Thyroid gland (tissue), 4 donors: ENCODE measurements at places on chromosomes 1 and 21. TPM values are rescaled to one million over a fixed set of nuclear protein-coding genes. Genes with fewer than 3 reads are reported as not detected.
A peak's percentile ranks its signal among the peaks of the same experiment; 100 is the strongest.

The TMIGD3 gene
- 8.7 TPM for total RNA-seq

The RGSL1 gene
- 0.27 TPM for total RNA-seq

The ATP6V1G3 gene
- not detected for total RNA-seq

The GNAT2 gene
- not detected for total RNA-seq

The BNIPL gene
- 16.8 TPM for total RNA-seq

The FCAMR gene
- not detected for total RNA-seq

The TMPRSS15 gene
- total RNA-seq = not detected

The RASSF5 gene
- 14.0 TPM for total RNA-seq

DNA sequence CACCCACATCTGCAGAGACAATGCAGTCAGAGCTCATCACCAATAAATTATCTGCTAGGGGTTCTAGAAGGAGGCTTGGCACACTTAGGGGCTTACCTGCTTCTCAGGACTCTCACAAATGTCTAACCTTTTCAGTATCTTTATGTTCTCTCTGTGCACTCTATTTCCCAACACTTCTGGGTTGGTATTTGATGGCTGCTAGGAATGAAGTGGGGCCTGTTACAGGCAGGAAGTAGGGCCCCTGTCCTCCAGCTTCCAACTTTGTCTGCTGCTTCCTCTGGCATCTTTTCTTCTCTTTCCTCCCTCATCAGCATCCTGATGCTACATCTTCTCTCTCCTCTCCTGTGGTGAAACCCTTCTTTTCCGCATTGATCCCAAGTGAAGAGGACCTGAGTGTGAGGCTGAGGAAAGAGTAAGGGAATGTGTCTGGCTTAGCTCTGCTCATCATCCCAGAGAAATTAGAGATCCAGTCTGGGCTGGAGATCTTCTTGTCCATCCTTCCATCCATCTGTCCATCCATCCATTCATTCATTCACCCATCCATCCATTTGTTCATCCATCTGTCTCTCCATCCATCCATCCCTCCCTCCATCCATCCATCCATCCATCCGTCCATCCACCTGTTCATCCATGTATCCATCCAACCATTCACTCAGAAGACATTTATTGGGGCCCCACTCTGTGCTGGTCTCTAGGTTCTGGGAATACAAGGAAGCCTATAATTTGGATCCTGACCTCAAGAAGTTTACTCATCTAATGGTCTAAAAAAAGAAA, 2.9 kb upstream of the CSRP1 start:
- DNase-seq = no peak

GRCh38 chr1:112317611-112318062, 78.4 kb upstream of the CTTNBP2NL start:
- DNase-seq = no peak

DNA sequence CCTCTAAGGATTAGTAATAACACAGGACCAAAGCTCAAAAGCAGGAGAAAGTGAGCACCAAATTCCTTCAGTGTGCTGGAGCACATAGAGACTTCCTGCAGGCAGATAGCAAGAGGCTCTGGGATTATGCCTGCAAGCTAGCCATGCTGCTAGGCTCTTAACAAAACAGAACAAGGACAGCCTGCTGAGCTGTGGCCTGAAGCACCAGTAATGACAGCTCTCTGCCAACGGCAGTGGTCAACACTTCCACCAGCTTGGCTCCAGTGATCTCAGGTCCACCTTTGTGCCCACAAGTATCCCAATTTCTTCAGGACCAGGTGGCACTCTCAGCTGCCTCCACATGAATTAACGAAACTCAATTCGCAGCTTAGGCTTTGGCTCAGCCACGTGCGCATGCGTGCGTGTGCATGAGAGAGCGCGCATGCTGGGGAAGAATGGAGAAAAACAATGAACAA, 64.2 kb downstream of the SLC45A1 start:
- peak; percentile 87 for DNase-seq

- DNase-seq = peak; percentile 76
Observed at GRCh38 chr1:206766251-206766856, 4.2 kb upstream of the IL19 start.

- no peak for DNase-seq
Observed at GRCh38 chr1:43563876-43564539, 33.3 kb downstream of the PTPRF start.

DNA sequence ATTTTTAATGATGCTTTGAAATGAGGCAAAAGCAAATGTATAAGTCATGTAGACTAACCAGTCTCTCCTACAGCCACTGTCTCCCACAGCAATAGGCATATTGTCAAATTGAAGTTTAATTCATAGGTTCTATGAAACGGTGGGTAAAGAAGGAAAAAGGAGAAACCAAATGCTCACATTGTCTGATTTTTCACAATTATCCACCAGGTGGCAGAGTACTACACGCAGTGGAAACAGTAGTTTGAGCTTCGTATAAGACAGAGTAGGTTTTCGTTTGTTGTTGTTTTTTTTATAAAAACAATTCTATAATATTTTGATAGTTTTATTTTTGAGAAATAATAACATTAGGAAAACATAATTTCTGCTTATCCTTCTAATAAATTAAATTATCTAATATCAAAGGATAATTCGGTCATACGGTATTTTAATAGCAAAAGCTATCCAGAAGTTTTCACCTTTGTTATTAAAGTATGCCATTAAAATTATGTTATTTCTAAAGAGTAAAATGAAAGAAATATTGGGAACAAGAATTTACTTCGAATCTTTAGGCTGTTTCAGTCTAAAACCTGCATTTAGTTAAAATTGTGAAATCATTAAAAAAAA, 39.1 kb downstream of the TYW3 start:
- no peak for DNase-seq

GRCh38 chr1:84692391-84692790, 2.1 kb upstream of the SSX2IP start:
- no peak for DNase-seq

DNA sequence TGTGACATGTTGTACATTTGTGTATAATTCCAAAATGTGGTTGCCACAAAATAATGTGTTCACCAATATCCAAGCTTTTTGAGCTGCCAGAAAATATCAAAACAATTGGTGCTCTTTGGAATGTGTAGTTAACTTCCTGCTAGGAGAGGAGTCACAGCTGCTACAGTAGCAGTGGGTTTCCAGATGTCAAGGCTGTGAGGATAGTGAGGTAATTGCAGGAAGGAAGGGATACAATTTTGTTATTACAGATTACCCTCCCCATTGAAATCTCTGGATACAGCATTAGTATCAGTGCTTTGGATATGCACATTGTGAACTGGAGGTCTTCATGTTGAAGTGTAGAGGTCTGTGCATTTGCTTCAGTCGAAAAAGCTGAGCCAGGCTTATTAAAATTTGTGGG, 253.2 kb downstream of the PTPRC start:
- no peak for DNase-seq

- DNase-seq = no peak
Observed at GRCh38 chr1:215648957-215649356, 81.9 kb downstream of the KCTD3 start.

- peak; percentile 92 for DNase-seq
Observed at GRCh38 chr1:233613252-233614172, at the start of gene KCNK1. KCNK1 (plus strand) TSS chr1:233614106; CDS start chr1:233614172, 66 bp downstream.

- no peak for DNase-seq
Observed at GRCh38 chr1:54805466-54805865, 4.3 kb upstream of the TTC22 start.

GRCh38 chr21:38619992-38620479, 121.8 kb upstream of the ERG start:
- peak; percentile 67 for DNase-seq

- peak; percentile 37 for DNase-seq
Observed at GRCh38 chr1:182446033-182446669, 3.8 kb upstream of the RGSL1 start.

- no peak for DNase-seq
Observed at GRCh38 chr1:241715435-241715834, 63.4 kb downstream of the WDR64 start.

GRCh38 chr1:201191653-201192260, 1.1 kb downstream of the IGFN1 start:
- peak; percentile 56 for DNase-seq

GRCh38 chr1:90501281-90501680, 215.8 kb downstream of the BARHL2 start:
- DNase-seq = no peak

DNA sequence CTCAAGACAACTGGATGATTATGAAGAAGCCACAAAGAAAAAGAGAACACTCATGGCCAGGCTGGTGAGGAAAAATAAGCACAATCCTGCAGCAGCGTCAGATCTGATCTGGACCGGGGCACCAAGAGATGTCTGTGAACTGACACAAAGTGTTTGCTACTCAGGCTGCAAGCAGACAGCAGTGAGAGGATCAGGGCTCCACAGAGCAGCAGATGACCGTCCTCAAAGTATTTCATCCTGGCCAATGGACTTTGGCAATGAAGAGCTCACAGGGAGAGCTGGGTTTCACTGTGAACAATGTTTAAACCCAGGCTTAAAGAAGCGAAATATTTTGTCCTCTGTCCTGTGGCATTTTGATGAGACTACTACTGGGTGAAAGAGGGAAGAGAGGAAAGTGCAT, 299.2 kb downstream of the GPATCH2 start:
- DNase-seq = no peak

DNA sequence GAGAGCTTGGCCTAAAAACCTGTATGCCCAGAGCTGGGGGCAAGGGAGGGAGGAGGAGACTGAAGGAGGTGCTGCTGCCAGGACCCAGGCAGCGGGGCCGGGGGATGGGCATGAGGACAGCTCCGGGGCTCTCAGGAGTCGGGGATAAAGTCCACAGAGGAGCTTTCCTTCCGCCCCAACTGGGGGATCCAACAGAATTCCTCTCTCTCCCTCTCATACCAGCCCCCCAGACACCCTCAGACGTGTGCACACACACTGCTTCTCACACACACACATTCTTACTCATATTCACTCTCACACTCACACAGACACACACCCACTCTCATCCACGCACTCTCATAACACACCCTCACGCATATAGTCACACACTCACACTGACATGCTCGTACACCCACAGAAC, 39.1 kb downstream of the SYF2 start:
- no peak for DNase-seq

- DNase-seq = no peak
Observed at GRCh38 chr1:58266242-58266641, 280.3 kb downstream of the OMA1 start.
